ENCODE measurements at places on chromosomes 4 and X. TPM values are rescaled to one million over a fixed set of nuclear protein-coding genes. Genes with fewer than 3 reads are reported as not detected.

Gene CLDN22
- total RNA-seq: not detected

Gene ZNF732
- total RNA-seq: 0.10 TPM

GRCh38 chr4:94135701-94136100 lies 72.0 kb upstream of the SMARCAD1 start:
- peaks cover 6% of the 10 kb centered on the region for H3K27me3 ChIP-seq
- H3K4me1 ChIP-seq: no peaks in the 10 kb centered on the region
- DNase-seq: no peak
- H3K36me3 ChIP-seq: no peaks in the 10 kb centered on the region
- no peak overlapping the region for H3K27ac ChIP-seq
- no peak overlapping the region for H3K4me3 ChIP-seq

DNA sequence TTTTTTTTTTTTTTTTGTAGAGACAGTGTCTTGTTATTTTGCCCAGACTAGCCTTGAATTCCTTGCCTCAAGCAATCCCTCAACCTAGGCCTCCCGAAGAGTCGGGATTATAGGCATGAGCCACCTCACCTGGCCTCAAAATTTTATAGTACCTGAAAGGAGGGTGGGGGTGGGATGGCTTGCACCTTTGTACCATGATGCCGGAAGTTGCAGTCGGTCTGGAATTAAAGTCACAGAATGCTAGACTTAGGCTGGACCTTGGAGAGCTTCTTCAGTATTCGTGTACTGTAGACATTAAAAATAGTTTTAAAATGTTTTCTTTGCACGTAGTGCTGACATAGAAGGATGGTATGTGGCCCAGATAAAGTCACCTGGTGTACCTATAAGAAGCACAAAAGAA lies 280.9 kb downstream of the STIM2 start:
- no peaks in the 10 kb centered on the region for H3K36me3 ChIP-seq
- H3K4me3 ChIP-seq: no peak overlapping the region
- no peaks in the 10 kb centered on the region for H3K27me3 ChIP-seq
- no peak for DNase-seq
- H3K4me1 ChIP-seq: no peaks in the 10 kb centered on the region
- H3K27ac ChIP-seq: no peak overlapping the region

GRCh38 chrX:11787564-11787963 lies 29.5 kb downstream of the MSL3 start:
- H3K4me1 ChIP-seq: peaks cover 28% of the 10 kb centered on the region
- H3K27me3 ChIP-seq: no peaks in the 10 kb centered on the region
- H3K36me3 ChIP-seq: no peaks in the 10 kb centered on the region
- DNase-seq: peak; percentile 67

GRCh38 chr4:16544251-16544721 lies 318.0 kb upstream of the TAPT1 start:
- H3K27ac ChIP-seq: no peak overlapping the region
- H3K4me3 ChIP-seq: no peak overlapping the region
- H3K4me1 ChIP-seq: no peaks in the 10 kb centered on the region
- H3K27me3 ChIP-seq: no peaks in the 10 kb centered on the region
- no peak for DNase-seq
